ENCODE measurements at places on chromosomes 7 and 10.

DNA sequence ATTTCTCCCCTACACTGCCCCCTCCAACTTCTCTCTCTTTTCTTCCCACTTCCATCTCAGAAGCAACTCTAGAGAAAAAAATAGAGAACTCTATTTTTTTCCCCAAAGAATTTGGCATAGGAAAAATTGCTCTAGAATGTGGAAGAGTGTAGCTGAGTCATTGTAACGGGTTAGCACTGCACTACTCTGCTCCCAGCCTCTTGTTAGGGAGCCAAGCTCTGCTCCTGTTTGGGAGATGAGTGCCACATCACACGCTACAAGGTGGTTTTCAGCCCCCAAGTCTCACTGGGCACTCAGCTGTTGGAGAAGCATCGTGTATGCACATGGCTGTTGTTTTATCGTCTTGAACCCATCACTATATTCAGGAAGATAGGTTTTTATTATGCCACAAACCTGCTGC is 136.4 kb downstream of the BMPER start:
- DNase-seq = no peak

DNA sequence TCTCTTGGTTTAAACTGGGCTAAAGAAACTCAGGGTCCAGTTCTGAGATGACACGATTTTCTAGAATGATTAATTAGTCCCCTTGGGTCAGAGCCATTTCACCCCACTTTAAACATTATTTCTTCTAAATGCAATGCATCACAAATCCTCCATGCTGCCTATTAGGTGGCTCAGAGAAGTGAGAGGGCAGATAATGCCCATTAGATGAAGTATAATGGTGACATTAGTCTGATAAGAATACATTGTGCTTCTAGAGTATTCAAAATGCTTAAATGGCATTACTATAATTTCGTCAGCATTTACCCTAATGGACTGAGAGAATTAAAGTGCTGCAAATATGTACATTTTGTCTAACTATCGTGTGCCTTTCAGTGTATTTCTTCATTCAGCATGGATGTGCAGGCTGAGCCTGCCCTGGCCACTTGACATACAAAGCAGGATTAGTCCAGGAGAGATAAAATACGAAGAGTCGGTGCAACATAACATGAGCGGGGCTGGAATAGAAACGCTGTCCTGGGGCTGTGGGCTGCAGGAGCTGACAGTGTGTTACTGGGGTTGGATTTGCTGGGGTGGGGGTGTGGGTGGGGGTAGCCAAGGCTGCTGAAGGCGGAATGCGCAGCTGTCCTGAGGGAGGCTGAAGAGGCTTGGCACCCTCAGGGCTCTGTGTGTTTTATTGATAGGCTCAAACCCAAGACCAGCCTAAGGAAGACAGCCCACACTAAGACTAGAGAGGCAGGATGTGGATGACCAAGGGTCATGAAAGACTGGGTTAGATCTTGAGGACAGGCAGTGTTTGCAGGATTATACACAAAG is 52.8 kb upstream of the KLF6 start:
- no peak for DNase-seq

- DNase-seq = no peak
Observed at GRCh38 chr7:98810153-98810802, 59.5 kb downstream of the TMEM130 start.

DNA sequence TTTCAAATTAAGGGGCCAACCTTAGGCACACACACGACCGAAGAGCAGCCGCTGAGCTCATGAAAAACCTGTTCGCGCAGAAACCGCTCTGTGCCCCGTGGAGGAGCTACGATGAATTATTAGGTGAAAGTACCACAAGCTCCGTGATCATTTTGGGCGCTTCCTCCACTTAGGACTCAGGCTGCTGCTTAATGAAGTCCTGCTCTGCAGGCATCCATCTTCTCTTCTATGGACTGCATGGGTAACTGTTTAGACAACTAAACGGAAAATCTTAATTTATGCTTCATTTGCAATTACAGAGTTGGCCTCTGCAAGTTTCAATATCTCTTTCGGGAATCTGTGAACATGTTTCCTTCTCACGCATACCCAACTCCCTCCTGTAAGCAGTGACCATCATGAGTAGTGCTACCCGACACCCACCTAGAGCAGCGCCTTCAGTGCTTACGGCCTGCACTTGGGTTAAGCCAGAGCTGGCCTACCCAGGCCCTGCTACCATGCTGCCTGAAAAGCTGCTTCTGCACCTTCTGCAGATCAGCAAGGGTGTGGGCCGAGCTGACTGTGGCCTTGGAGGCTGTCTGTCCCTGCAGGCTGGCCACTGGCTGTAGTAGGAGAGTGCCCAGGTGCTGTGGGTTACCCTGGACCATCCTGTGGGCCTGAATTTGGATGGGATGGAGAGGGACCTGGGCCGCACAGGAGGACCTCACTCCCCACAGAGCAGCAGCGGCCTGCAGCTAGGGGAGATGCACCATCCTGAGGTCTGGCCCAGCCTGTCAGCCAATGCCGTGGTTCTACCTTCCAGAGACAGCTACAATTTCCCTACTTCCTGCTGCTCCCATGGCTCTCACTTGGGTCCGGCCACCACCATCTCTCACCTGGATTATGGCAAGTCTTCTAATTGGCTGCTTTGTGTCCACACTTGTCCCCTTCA is 36.0 kb downstream of the GNA12 start:
- no peak for DNase-seq

GRCh38 chr7:94350734-94351133 is 44.0 kb upstream of the COL1A2 start:
- DNase-seq = no peak

DNA sequence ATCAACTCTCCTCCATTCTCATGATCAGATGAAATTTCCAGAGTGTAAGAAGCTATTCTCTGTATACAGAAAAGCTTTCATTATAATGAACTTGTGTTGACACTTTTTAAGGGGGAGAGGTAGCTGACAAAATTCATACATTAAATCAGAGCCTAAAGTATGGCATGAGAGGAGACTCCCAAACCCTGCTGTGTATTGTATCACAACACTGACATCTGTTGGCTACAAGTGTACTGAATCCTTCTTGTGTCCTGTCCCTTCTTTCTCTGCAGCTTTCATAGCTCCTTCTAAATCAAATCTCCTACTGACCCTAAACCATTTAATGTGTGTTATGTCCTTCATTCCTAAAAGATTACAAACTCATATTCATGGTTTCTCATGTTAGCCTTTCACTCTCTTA is 70.9 kb downstream of the GCC1 start:
- peak; percentile 32 for DNase-seq

Measured in central memory CD4-positive, alpha-beta T cell (primary cell).